ENCODE measurements at places on chromosomes 6 and 20. TPM values are rescaled to one million over a fixed set of nuclear protein-coding genes. Genes with fewer than 3 reads are reported as not detected.

Gene CST4
- polyA plus RNA-seq: not detected

- no peak overlapping the region for H3K4me3 ChIP-seq
- H3K27me3 ChIP-seq: no peaks in the 10 kb centered on the region
- H3K4me1 ChIP-seq: no peaks in the 10 kb centered on the region
These were observed 33.7 kb downstream of the NOL7 start for GRCh38 chr6:13648850-13649249.

DNA sequence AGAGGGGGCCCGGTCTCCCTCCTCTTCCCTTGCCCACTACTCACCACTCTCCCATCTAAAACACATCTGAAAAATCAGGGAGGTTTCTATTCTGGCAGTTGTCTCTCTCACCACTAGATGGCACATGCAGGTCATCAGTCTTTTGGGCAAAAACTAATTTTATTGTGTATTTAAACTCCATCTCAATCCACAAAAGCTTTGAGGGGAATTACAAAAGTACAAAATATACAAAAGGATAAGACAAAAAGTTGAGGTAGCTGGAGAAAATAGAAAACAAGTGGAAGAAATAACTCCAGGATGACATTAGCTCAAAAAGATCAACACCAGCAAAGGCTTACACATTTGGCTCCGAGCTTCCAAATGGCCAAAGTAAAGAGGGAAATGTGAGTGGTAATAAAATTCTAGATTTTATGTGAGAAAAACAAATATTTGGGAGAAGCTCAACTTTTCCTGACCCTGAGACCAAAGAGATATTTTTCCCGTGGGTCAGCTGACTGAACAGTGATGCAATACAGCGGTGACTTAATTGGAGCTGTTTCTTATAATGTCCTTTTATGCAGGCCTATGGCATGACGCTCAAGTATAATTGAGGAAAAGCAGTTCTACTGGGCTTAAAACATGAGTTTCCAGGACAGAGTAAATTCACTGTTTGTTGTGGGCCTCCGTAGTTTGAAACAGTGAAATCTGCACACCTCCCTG, 79.8 kb upstream of the CHD6 start:
- H3K4me3 ChIP-seq: no peak overlapping the region
- no peaks in the 10 kb centered on the region for H3K27me3 ChIP-seq
- no peak for DNase-seq
- no peak overlapping the region for H3K27ac ChIP-seq

- no peak overlapping the region for H3K27ac ChIP-seq
- H3K27me3 ChIP-seq: no peaks in the 10 kb centered on the region
- H3K4me1 ChIP-seq: no peaks in the 10 kb centered on the region
- H3K4me3 ChIP-seq: no peak overlapping the region
- DNase-seq: no peak
These were observed 207.5 kb downstream of the SMOC2 start for GRCh38 chr6:168648240-168649125.

Gene CCN6
- polyA plus RNA-seq: 0.07 TPM

GRCh38 chr20:58930496-58930895, 50.6 kb upstream of the NELFCD start:
- H3K36me3 ChIP-seq: no peaks in the 10 kb centered on the region
- no peak for DNase-seq
- H3K27me3 ChIP-seq: no peaks in the 10 kb centered on the region

Gene KCNQ2
- polyA plus RNA-seq: not detected

DNA sequence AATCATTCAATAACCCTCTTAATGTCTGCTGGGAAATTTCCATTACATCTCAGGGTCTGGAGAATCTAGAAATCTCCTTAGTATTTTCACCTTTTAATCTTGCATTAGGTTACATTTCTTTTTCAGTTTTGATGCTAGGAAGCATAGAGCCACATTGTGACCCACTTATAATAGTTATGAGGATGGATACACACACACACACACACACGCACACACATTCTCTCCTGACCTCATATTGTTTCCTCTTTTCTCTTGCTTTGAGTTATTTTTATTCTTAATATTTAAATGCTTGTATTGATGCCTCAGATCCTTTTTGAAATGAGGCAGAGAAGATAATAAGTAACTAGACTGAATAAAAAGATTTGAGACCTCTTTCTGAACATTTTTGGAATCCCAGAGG, 128.4 kb downstream of the KLHL32 start:
- H3K27ac ChIP-seq: no peak overlapping the region
- H3K4me1 ChIP-seq: peaks cover 6% of the 10 kb centered on the region
- no peaks in the 10 kb centered on the region for H3K36me3 ChIP-seq
- H3K4me3 ChIP-seq: no peak overlapping the region
- DNase-seq: no peak

DNA sequence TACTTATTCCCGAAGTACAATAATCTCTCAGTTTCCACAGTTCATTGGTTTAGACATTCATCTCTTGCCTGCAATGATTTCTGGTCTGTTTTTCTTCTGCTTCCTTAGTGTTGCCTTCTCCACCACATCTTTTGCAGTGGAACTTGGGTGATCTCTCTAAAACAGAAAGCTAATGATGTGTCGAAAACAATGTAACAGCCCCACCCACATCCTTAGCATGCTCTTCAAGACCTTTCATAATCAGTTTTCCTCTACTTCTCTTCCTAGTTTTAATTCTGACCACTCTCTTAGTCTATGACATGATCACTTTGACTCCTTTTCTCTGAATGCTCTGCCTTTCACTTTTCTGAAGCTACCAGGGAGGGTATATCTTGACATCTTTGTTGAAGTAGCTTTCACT, 1007.9 kb upstream of the CITED2 start:
- H3K27ac ChIP-seq: no peak overlapping the region
- no peaks in the 10 kb centered on the region for H3K27me3 ChIP-seq
- no peaks in the 10 kb centered on the region for H3K36me3 ChIP-seq
- no peak overlapping the region for H3K4me3 ChIP-seq
- no peak for DNase-seq
- H3K4me1 ChIP-seq: no peaks in the 10 kb centered on the region

Gene XKR7
- not detected for polyA plus RNA-seq

Gene BPI
- polyA plus RNA-seq: not detected

DNA sequence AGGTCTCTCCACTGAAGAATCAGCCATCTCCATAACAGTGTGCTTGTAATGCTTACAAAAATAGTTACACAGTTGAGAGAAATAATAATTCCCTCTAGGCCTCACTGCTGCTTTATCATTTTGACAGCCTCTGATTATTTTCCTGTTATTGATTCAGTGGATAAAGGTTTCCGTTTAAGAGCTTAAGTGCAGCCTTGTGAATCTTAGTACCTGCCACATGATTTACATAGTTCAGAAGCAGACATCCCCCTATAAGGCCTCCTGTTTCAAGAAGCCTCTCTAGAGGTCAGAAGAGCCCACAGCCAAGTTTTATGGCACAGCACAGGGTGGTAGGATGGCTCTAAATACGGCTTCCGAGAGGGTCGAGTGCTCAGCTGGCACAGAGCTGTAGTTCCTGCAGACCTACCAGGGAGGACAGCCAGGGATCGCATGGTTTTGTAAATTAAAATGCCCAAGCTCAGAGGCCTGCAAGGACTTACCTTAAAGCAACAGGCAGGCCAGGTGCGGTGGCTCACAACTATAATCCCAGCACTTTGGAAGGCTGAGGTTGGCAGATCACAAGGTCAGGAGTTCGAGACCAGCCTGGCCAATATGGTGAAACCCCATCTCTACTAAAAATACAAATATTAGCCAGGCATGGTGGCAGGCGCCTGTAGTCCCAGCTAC, 17.6 kb upstream of the PYGB start:
- H3K27me3 ChIP-seq: no peaks in the 10 kb centered on the region
- H3K4me3 ChIP-seq: no peak overlapping the region
- no peak overlapping the region for H3K27ac ChIP-seq

- no peak overlapping the region for H3K4me3 ChIP-seq
- 0 out of 2 replicates have a peak, but pooled peaks cover 2% of the 10 kb centered on the region for H3K27me3 ChIP-seq
These were observed 146.4 kb downstream of the AKAP7 start for GRCh38 chr6:131281471-131282270.

All from GM12878 (cell line).